ENCODE measurements at places on chromosomes 6 and 20. TPM values are rescaled to one million over a fixed set of nuclear protein-coding genes. Genes with fewer than 3 reads are reported as not detected.

The NKX2-2 gene
- not detected for total RNA-seq

The KHDC1 gene
- 10.2 TPM for total RNA-seq

The C6orf141 gene
- 6.5 TPM for total RNA-seq

The KCNK17 gene
- not detected for total RNA-seq

The FILIP1 gene
- total RNA-seq, result 11.3 TPM

The CALHM4 gene
- not detected for total RNA-seq

The HNF4A gene
- 0.20 TPM for total RNA-seq

The EPPIN gene
- not detected for total RNA-seq

The SPATA25 gene
- 3.4 TPM for total RNA-seq

The MDC1 gene
- 51.9 TPM for total RNA-seq

The ABHD16B gene
- total RNA-seq, result not detected

The BTNL2 gene
- not detected for total RNA-seq

The RSPO4 gene
- total RNA-seq, result 8.9 TPM

The RNF39 gene
- total RNA-seq, result not detected

The BEND3 gene
- 10.4 TPM for total RNA-seq

The SGK2 gene
- total RNA-seq, result 9.9 TPM

The SIRPB1 gene
- total RNA-seq, result 0.93 TPM

The EDN3 gene
- total RNA-seq, result 17.6 TPM

The ADGRF4 gene
- total RNA-seq, result 1.3 TPM

The SNAP91 gene
- 0.40 TPM for total RNA-seq

The SLC17A2 gene
- total RNA-seq, result not detected

The SLCO4A1 gene
- 4.3 TPM for total RNA-seq

The SRXN1 gene
- 13.3 TPM for total RNA-seq

The HDGFL1 gene
- 0.11 TPM for total RNA-seq

The KHDRBS2 gene
- 1.6 TPM for total RNA-seq

The FKBP1C gene
- 0.97 TPM for total RNA-seq

The KCNQ5 gene
- 5.2 TPM for total RNA-seq

The RAB44 gene
- total RNA-seq, result not detected

The GMNN gene
- total RNA-seq, result 21.3 TPM

The GLO1 gene
- total RNA-seq, result 86.2 TPM

The CNBD2 gene
- total RNA-seq, result 3.5 TPM

The C20orf141 gene
- not detected for total RNA-seq

The AKAP12 gene
- total RNA-seq, result 737 TPM

The PRSS35 gene
- total RNA-seq, result 42.2 TPM

The HEY2 gene
- 11.7 TPM for total RNA-seq

The SIRPD gene
- not detected for total RNA-seq

The LCA5 gene
- 9.2 TPM for total RNA-seq

The HMGCLL1 gene
- total RNA-seq, result 2.4 TPM

The MDFI gene
- total RNA-seq, result 148 TPM

The PNPLA1 gene
- total RNA-seq, result 0.14 TPM

The C6orf15 gene
- total RNA-seq, result not detected

The BTN2A1 gene
- total RNA-seq, result 29.2 TPM

The VNN1 gene
- total RNA-seq, result not detected

The SEMG1 gene
- total RNA-seq, result not detected

The NMBR gene
- total RNA-seq, result not detected

The TSHZ2 gene
- total RNA-seq, result 31.0 TPM

The COL9A1 gene
- 8.7 TPM for total RNA-seq

The LY6G6C gene
- total RNA-seq, result 1.4 TPM

The SLC35D3 gene
- total RNA-seq, result 0.13 TPM

The BANF2 gene
- not detected for total RNA-seq

The CD93 gene
- 0.07 TPM for total RNA-seq

The GNRH2 gene
- total RNA-seq, result 2.1 TPM

The BPIFB3 gene
- total RNA-seq, result not detected

The MAP3K4 gene
- total RNA-seq, result 62.6 TPM

The LST1 gene
- not detected for total RNA-seq

The ZNF334 gene
- total RNA-seq, result 31.8 TPM

The RIPOR2 gene
- total RNA-seq, result 1.7 TPM

The BPIFB1 gene
- not detected for total RNA-seq

The WFDC12 gene
- total RNA-seq, result not detected
